Sigmoid colon (tissue), 7 donors: ENCODE measurements at places on chromosomes 2 and 18. TPM values are rescaled to one million over a fixed set of nuclear protein-coding genes. Genes with fewer than 3 reads are reported as not detected.

- DNase-seq: no peak
Observed at GRCh38 chr2:14524803-14525080, 107.8 kb upstream of the LRATD1 start.

GRCh38 chr18:24868311-24868710 lies 407.9 kb downstream of the HRH4 start:
- DNase-seq: no peak

FAM98A gene
- polyA plus RNA-seq: 11.8 TPM

GRCh38 chr2:148721520-148721931 lies 77.0 kb downstream of the EPC2 start:
- DNase-seq: no peak

GRCh38 chr2:121368155-121368554 lies 83.2 kb upstream of the TFCP2L1 start:
- DNase-seq: no peak

GRCh38 chr2:60925994-60926740 lies 44.8 kb downstream of the REL start:
- DNase-seq: no peak

- DNase-seq: peak; percentile 74
Observed at GRCh38 chr2:172556284-172557033, 569 bp downstream of the PDK1 start.

TP53I3 gene
- polyA plus RNA-seq: 144 TPM

IL36A gene
- polyA plus RNA-seq: not detected

SATB2 gene
- 43.7 TPM for polyA plus RNA-seq

PLCD4 gene
- polyA plus RNA-seq: 0.64 TPM
